Activated T-helper 1 cell treated with anti-CD3 and anti-CD28 coated beads, Interleukin-12 subunit alpha, Interleukin-12 subunit beta, Interleukin-2, Interleukin-4 antibody, amounts not matched to agents 30 ng/mL and 10 ng/mL and 1 ng/mL, durations not matched to agents 14 hours and 24 hours and 36 hours (primary cell): ENCODE measurements at places on chromosomes 3 and 15.
A peak's percentile ranks its signal among the peaks of the same experiment; 100 is the strongest.

DNA sequence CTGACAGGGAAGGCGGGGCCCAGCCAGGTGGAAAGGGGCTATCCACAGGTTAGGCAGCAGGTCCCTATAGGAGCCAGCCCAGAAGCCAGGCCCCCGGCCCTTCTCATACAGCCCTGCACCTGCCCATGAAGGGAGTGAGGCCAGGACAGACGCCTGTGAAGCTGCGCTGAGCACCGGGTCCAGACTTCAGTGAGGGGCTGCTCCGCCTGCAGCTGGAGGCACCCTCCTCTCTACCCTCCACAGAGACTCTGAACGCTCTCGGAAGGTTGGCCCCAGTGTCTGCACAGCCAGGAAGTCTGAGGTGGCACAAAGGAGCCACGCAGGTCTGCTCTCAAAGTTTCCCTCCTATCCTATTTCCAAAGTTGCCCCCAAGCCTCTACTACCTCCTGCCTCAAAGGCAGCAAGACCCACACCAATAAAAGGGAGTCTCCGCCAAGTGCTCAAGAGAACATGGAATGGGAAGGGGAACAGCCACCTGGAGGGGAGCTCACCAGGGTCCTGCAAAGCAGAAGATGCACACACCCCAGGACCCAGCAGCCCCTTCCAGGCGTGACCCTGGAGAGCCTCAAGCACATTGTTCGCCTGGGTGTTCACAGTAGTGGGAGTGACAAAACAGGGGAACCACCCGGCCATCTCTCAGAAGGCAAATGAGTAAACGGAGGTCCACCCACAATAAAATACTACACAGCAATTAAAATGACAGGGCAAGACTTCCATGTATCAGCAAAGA is 19.5 kb downstream of the XXYLT1 start:
- no peak overlapping the region for H3K27ac ChIP-seq
- H3K27me3 ChIP-seq, result peaks cover 2% of the 10 kb centered on the region
- H3K4me1 ChIP-seq, result peaks cover 19% of the 10 kb centered on the region
- no peak overlapping the region for H3K4me3 ChIP-seq
- DNase-seq, result no peak
- H3K36me3 ChIP-seq, result no peaks in the 10 kb centered on the region

GRCh38 chr15:62519900-62520299 is 354.8 kb upstream of the C2CD4B start:
- H3K36me3 ChIP-seq, result no peaks in the 10 kb centered on the region
- H3K4me1 ChIP-seq, result no peaks in the 10 kb centered on the region

GRCh38 chr15:72235298-72235697 is 4.3 kb upstream of the PKM start:
- no peak overlapping the region for H3K4me3 ChIP-seq
- H3K27ac ChIP-seq, result peak overlapping the region; percentile 12
- H3K4me1 ChIP-seq, result peaks cover 61% of the 10 kb centered on the region
- H3K36me3 ChIP-seq, result peaks cover 5% of the 10 kb centered on the region
- no peak for DNase-seq
- H3K27me3 ChIP-seq, result no peaks in the 10 kb centered on the region

- no peak overlapping the region for H3K4me3 ChIP-seq
- DNase-seq, result no peak
- H3K27ac ChIP-seq, result no peak overlapping the region
- no peaks in the 10 kb centered on the region for H3K27me3 ChIP-seq
Observed at GRCh38 chr3:83863380-83863779, 1095.4 kb upstream of the CADM2 start.

GRCh38 chr3:114829783-114830182 is 317.3 kb downstream of the ZBTB20 start:
- H3K36me3 ChIP-seq, result no peaks in the 10 kb centered on the region
- H3K4me3 ChIP-seq, result no peak overlapping the region
- DNase-seq, result no peak
- H3K27ac ChIP-seq, result no peak overlapping the region

GRCh38 chr3:11944052-11944673 is 60.0 kb upstream of the SYN2 start:
- DNase-seq, result no peak
- no peak overlapping the region for H3K4me3 ChIP-seq
- H3K27ac ChIP-seq, result no peak overlapping the region
- H3K27me3 ChIP-seq, result no peaks in the 10 kb centered on the region

DNA sequence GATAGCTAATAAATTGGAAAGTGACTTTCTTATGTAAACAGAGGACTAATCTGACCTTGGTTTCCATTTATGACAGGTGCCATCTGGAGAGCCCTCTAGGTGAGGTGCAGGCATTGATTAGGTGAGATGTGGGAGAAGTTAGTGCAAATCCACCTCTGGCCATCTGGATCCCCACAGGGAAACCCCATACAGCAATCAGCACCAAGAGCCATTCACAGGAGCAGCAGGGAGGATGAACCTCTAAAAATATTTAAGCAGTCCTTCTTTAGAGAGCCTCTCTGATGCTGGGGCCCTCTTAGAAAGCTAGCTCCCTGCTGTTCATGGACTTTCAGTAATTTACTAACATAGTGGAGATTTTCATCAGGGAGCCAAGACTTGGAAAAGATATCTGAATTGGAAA is 69.3 kb downstream of the CLSTN2 start:
- no peak for DNase-seq
- no peak overlapping the region for H3K27ac ChIP-seq
- H3K4me3 ChIP-seq, result no peak overlapping the region
- no peaks in the 10 kb centered on the region for H3K4me1 ChIP-seq
- peaks cover 9% of the 10 kb centered on the region for H3K27me3 ChIP-seq

DNA sequence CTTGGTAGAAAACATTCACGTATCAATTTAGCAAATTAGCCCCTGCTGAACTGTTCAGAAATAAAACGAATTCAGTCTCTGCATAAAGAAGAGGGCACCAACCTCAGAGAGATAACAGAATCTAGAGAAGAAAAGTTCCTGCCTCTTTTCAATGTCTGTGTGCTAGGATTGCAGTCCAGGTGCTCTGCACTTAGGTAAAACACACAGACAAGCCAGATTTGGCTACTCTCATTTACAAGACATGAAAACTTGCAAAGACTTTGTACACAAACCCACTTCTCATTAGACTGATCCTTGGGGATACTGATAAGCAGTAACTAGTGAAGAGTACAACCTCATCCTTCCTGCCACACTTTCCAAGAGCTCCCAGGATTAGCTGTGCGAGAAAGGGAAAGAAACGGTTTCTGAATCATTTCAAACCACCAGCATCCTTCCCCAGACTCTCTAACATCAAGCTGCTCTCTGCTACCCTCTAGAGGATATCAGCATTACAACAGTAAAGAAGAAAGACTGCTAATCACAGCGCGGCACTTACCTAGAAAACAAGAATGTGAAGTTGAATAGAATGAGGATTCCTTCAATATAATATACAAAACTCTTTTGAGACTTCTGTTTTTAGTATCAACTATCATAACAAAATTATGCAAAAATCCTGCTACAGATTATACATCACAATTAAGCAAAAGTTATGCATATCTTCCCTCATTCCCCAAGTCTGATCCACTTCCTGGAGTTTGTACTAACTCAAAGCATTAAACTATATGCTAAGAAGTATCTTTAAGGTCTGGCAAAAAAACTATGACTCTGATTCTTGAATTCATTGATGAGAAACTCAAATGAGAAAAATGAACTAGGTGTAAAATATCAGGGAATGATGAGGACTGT is 306.4 kb downstream of the MAGI1 start:
- DNase-seq, result no peak
- H3K4me3 ChIP-seq, result no peak overlapping the region

- no peak overlapping the region for H3K4me3 ChIP-seq
- peaks cover 16% of the 10 kb centered on the region for H3K27me3 ChIP-seq
- H3K36me3 ChIP-seq, result no peaks in the 10 kb centered on the region
- no peak overlapping the region for H3K27ac ChIP-seq
- no peaks in the 10 kb centered on the region for H3K4me1 ChIP-seq
- no peak for DNase-seq
Observed at GRCh38 chr3:27352047-27352446, 17.1 kb downstream of the NEK10 start.

- peaks cover 13% of the 10 kb centered on the region for H3K4me1 ChIP-seq
- H3K36me3 ChIP-seq, result no peaks in the 10 kb centered on the region
- H3K4me3 ChIP-seq, result no peak overlapping the region
- peak; percentile 27 for DNase-seq
- H3K27me3 ChIP-seq, result no peaks in the 10 kb centered on the region
- no peak overlapping the region for H3K27ac ChIP-seq
Observed at GRCh38 chr3:17233398-17233800, 348.6 kb downstream of the PLCL2 start.

DNA sequence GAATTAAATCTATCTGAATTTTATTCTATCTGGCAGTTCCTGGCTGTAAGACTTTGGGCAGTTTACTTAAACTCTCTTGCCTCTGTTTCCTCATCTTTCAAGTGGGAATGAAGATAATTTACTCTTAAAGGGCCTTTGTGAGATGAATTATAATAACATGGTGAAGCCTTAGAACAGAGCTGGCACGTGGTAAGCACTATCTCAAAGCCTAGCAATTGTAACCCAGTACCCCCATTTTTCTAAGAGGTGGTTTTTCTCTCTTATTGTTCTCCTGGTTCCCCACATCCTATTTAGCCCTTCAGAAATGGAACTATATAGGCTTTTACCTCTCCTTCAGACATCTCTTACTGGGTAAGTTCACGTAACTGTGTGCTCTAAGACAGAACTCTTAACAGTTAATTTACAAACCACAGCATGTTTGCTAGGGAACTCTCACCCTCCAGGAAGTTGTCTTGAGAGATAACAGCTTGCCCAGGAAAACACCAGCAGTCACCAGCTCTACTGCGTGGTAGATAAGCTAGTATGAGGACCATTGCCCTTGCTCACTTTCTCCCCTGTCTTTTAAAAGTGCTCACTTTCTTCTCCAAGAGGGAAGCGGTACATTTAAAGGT is 12.3 kb upstream of the CRBN start:
- no peaks in the 10 kb centered on the region for H3K36me3 ChIP-seq
- H3K27ac ChIP-seq, result no peak overlapping the region
- peaks cover 15% of the 10 kb centered on the region for H3K4me1 ChIP-seq

GRCh38 chr3:193552923-193553322 is 1.8 kb downstream of the ATP13A4 start:
- no peaks in the 10 kb centered on the region for H3K4me1 ChIP-seq
- H3K27me3 ChIP-seq, result peaks cover 2% of the 10 kb centered on the region
- no peak for DNase-seq
- no peak overlapping the region for H3K27ac ChIP-seq
- no peaks in the 10 kb centered on the region for H3K36me3 ChIP-seq

DNA sequence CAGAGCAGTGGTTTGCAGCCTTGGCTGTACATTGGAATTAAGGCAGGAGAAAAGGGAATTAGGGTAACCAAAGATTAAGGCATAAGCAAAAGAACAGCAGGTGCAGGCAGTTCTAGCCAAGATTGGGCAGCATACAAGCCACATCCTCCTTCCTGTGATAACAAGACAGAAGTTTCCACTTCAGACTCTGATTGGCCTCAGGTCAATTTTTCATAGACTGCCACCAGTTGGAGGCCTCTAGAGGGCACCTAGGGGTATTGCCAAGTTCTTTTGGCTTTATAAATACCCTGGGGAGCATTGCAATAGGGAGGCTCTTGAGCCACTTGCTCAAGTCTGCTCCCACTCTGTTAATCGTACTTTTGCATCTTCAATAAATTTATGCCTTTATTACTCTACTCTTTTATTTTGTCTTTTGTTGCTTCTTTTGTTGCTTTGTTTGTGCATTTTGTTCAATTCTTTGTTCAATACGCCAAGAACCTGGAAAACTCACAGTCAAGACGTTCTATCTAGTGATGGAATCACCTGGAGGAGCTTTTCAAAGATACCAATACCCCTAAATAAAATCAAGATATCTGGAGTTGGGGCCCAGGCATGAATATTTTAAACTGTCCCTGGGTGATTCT is 32.2 kb upstream of the FMN1 start:
- peaks cover 6% of the 10 kb centered on the region for H3K27me3 ChIP-seq
- H3K27ac ChIP-seq, result no peak overlapping the region
- H3K4me3 ChIP-seq, result no peak overlapping the region

GRCh38 chr3:39289107-39289506 is 9.3 kb upstream of the CX3CR1 start:
- no peaks in the 10 kb centered on the region for H3K36me3 ChIP-seq
- no peak for DNase-seq
- peaks cover 70% of the 10 kb centered on the region for H3K4me1 ChIP-seq
- H3K27ac ChIP-seq, result peak overlapping the region; percentile 31
- peaks cover 3% of the 10 kb centered on the region for H3K27me3 ChIP-seq

DNA sequence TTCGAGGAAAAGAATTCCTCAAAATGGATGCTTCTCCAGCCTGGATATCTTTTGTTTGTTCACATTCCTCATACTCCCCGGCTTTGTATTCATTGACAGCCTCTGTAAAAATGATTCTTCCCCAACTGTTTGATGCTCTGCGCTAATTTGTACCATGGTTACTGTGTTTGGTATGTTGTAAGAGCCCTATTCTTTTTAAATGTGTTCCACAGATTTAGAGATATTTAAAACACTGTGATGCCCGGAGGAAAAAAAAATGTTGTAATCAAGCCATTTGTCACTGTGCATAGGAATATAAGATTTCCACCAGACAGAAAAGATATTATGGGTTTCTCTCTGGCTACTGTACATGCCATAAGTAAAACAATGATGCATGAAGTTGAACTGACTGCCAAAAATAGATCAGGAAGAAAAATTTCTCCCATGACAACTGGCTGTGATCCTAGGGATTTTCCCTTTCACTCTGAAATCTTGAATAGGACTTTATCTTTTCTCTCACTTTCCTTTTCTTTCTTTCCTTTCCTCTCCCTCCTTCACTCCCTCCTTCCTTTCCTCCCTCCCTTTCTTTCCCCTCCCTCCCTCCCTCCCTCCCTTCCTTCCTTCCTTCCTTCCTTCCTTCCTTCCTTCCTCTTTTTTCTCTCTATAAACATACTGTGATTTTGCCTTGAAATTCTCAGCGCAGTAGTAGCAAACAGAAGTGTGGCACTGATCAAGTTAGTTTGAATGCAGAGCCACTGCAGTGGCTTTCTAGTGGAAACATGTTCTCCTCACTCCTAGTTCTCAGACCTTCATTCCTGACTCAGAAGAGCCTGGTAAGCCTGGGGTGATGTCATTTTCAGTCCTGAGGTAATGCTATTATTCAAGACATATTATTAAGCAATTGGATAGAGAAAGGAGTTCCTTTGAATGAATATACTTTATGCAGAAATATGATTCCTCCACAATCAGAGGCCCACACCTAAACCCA is 254.9 kb upstream of the TBL1XR1 start:
- DNase-seq, result no peak
- H3K4me3 ChIP-seq, result no peak overlapping the region

DNA sequence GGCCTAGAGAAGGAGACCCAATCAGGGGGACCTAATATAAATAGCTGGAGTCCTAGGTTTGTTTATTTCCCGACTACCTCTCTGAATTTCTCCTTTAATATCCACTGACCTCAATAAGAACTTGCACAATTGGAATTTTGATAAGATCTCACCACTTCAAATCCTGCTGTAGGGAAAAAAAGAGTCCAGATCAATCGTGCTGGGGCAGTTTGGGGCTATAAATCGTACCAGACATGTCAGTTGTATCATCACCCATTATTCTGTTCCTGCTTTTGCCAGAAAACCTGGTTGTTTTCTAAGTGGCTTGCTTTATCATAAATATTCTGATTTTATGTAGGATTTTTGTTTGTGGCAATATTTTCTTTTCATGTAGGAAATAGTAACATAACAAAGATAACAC is 281.3 kb downstream of the DIPK2A start:
- no peak overlapping the region for H3K27ac ChIP-seq
- H3K36me3 ChIP-seq, result no peaks in the 10 kb centered on the region
- peaks cover 3% of the 10 kb centered on the region for H3K27me3 ChIP-seq
